Thoracic aorta (tissue), 2 donors: ENCODE measurements at places on chromosomes 5 and 9.

DNA sequence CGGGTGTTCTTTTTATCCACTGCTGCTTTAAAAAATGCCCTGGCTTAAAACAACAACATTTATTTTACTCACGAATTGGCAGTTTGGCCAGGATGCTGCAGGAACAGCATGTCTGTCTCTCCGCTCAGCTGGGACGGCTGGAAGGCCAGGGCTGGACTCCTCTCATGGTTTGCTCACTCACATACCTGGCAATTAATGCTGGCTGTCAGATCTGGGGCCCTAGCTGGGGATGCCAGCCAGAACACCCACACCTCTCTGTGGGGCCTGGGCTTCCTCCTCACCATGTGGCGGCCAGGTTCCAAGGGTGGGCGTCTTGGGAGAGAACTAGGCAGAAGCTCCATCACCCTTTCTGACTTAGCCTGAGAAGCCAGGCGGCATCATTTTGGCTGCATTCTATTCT is 189.1 kb upstream of the IL12B start:
- DNase-seq: no peak

DNA sequence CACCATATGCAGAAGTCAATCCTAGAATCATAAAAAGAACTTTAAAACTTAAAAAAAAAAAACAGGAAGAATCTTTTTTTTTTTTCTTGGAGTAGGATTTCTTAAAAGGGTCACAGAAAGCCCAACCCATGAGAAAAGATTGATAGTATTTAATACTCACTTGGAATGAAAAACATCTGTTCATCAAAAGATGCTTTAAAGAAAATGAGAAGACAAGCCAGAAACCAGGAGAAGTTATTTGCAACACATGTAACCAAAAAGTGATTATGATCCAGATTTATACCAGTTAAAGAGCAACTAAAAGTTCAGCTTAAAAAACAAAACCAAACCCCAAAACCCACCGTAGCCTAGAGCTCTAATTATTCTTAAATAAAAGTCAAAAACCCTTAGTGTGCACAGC is 69.3 kb downstream of the TLE4 start:
- no peak for DNase-seq

DNA sequence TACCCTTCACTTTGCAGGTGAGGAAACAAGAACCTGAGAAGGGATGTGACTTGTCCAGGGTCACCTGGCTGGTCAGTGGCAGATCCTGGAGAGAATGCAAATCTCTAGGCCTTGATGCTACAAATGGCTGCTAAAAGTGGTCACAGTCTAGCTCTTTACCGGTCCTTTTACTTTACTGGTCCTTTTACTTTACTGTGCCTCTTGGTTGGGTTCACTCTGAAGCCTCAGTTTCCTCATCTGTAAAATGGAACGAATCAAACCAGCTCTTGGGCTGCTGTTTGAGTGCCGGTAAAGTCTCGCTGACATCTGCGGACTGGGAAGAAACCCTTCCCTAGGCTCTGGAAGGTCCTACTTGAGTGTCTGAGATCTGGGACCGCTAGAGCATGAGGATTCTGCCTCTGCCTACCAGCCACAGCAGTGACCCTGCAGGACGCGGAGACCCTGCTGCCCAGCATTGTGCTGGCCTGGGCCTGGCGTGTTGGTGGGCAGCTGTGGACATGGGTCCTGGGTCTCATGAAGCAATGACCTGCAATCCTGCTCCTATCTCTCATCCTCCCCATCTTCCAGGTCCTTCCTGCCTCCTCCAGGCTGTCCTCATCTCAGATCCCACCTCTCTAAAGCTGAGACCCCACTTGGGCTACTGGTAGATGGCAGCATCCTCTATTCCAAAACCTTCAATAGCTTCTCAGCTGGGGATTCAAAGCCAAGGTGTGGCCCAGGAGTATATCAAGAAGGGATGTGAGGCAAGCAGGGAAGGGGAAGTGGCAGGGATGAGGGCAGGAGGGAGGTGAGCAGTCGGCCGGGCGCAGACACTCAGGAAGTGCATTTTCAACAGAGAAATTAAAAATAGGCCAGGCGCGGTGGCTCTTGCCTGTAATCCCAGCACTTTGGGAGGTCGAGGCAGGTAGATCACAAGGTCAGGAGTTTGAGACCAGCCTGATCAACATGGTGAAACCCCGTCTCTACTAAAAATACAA is 13.3 kb downstream of the CORO2A start:
- DNase-seq: no peak

DNA sequence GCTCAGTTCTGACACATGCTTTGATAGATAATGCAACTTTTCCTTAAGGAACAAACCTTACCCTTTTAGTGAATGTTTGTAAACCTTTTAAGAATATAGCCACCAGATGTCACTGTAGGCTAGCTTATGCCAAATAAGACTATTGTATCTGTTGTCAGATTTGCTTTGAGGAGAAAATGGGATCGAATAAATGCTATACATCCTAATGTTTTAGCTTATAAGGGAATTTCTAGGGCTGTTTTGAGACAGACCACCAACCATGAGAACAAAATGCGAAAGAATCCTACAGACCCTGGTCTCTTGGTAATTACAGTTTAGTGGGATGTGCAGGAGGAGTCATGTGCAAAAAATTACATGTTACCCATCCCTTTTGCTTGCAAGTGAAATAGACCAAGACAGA is 127.6 kb upstream of the NMUR2 start:
- no peak for DNase-seq

GRCh38 chr5:168659286-168659847 is 80.2 kb upstream of the PANK3 start:
- no peak for DNase-seq

DNA sequence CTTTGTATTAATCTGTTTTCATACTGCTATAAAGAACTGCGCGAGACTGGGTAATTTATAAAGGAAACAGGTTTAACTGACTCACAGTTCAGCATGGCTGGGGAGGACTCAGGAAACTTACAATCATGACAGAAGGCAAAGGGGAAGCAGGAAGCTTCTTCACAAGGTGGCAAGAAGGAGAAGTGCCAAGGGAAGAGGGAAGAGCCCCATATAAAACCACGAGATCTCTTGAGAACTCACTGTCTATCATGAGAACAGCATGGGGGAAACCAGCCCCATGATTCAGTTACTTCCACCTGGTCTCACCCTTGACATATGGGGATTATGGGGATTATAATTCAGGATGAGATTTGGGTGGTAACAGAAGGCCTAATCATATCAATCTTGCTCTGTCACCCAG is 60.9 kb upstream of the CHD1 start:
- no peak for DNase-seq

GRCh38 chr9:113674436-113674835 is 201.7 kb upstream of the ZNF618 start:
- no peak for DNase-seq

- DNase-seq: no peak
These were observed 29.7 kb downstream of the RASGRF2 start for GRCh38 chr5:80989883-80990282.

DNA sequence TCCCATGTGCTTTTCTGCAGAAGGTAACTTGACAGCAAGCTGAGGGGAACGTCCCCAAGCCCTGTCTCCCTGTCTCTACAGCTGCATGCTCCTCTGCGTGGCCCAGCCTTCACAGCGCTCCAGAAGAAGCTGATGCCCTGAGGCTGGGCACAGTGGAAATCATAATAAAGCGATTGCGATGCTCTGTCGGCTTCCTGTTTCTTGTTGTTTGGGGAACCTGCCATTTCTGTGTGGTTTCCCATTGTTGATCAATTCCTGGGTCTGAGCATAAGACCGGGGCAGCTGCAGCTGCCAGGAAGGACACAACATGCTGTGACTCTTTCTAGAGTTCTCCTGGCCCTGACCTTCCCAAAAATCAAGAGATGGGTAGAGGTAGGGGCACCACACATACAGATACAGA is 7.2 kb upstream of the DNAJB5 start:
- DNase-seq: no peak

GRCh38 chr9:79807971-79808370 is 236.2 kb downstream of the TLE4 start:
- DNase-seq: no peak

- DNase-seq: no peak
These were observed 74.4 kb upstream of the SHISAL2B start for GRCh38 chr5:64615895-64616294.
